Mammary epithelial cell (primary cell): ENCODE measurements at places on chromosomes 11 and 22.
A peak's percentile ranks its signal among the peaks of the same experiment; 100 is the strongest.

GRCh38 chr11:7321473-7322450, 70.1 kb downstream of the SYT9 start:
- no peak for DNase-seq

DNA sequence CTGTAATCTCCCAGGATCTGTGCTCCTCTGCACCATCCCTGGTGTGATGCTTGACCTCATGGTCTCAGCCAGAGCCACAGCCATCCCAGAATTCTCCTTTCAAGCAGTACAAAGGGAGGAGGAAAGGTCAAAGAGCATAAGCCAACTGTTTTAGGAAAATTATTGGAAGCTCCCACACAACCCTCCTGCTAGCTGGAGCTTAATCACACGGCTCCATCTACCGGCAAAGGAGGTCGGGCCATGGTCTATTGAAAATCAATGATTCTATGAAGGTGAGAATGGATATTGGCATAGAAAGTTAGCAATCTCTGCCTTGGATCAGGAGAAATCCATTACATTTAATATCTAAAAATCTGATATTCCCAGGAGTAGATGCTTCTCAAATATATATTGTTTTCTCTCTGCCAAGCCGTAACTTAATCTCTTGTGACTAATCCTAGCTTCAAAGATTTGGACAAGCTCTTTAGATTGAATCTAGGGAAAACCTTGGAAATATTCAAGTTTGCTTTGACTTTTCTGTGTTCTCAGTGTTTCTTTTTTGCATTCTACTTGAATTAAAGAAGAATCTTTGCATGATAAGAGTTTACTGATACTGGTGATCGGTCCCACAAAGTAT, 259.6 kb downstream of the NTM start:
- no peak for DNase-seq

GRCh38 chr22:43000441-43001175, 14.3 kb downstream of the PACSIN2 start:
- no peak for DNase-seq

DNA sequence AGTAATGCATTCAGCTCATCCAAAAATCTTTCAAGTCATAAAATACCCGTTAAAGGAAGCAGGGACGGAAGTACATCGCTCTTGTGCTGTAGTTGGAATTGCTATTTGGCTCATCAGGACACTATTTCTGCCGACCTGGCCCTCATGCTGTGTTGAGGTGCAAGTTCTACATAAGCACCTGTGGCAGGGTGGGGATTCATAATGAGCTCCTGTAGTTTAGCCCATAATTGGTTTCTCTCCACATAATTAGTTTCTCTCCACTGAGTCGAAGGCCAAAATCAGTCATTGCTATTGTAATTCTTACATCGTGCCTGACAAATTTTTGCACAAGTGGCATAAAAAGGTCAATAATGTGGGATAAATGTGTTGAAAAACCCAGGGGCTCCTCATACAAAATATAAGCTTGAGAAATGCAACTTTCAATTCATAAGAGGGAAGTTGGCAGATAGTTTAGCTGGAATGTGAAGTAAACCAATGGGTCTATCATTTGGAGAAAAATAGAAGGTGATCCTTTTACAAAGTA, 14.9 kb upstream of the ISX start:
- no peak for DNase-seq

DNA sequence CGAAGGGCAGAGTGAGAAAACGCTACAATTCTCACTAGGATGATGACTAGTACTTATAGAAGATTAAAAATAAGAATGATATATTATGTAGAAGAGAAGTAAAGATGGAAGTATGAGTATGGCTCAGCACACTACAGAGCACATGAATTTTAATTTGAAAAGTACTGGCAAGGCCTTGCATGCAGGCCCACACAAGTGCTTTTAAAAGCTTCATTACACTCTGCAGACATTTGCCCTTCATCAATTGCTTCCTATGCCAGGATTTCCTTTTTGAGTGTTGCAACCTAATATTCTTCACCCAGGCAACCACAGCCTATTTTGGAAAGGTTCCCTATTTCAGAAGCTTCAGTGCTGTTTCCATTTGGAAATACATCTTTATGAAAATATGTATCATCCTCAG, 81.1 kb downstream of the LARGE2 start:
- DNase-seq: peak; percentile 6

DNA sequence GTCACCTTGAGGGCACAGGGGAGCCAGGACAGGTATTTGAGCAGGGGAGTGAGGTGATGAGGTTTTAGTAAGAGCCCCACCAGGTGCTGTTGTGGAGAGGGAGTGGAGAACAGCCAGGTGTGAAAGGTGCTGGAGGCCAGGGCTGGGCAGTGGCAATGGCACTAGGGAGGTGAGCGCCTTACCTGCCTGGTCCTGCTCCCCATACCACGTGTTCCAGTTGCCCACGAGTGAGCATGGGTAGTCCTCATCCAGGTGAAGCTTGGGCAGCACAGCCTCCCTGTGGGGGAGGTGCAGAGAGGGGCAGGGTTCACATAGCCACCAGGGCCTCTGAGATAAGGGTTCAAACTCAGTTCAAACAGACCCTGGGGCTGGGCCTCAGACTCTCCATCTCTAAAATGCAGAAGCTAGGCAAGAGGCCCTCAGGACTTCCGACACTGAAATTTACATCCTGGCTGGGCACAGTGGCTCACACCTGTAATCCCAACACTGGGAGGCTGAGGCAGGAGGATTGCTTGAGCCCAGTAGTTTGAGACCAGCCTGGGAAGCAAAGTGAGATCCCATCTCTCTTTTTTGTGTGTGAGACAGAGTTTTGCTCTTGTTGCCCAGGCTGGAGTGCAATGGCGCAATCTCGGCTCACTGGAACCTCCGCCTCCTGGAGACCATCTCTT, 11.8 kb downstream of the NIPSNAP1 start:
- no peak for DNase-seq

GRCh38 chr11:108241330-108242037, 18.6 kb downstream of the ATM start:
- DNase-seq: no peak

- DNase-seq: no peak
These were observed 256.5 kb upstream of the CADM1 start for GRCh38 chr11:115760461-115761320.

DNA sequence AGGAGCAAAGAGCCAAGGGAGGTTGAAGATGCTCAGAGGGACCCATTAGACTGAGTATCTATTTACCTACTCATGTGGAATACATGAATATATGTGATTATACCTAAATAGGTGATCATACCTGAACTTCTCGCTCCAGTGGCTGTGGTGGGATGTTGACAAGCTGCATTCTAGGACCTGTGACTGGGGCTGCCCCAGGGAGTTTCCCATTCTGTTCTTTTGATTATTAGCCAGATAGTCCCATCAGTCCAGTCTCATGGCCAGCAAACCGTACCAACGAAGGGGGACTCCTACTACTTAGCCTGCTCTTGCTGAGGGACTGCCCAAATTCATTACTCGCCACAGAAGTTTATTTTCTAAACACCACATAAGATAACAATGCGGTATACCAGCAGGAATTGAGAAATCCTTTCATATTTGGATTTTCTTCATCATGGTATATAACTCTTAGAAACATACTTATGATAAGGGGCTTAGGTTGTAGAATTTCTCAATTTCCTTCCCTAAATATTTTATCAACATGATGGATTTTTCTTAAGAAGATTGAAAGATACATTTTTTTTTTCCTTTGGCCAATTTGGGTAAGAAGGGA, 273.9 kb downstream of the NTM start:
- DNase-seq: no peak

- DNase-seq: no peak
These were observed 626 bp upstream of the TBX10 start for GRCh38 chr11:67640021-67640757.
